ENCODE measurements at places on chromosomes 1 and 21.

GRCh38 chr1:226702318-226702956 is 36.6 kb downstream of the ITPKB start:
- DNase-seq = no peak

DNA sequence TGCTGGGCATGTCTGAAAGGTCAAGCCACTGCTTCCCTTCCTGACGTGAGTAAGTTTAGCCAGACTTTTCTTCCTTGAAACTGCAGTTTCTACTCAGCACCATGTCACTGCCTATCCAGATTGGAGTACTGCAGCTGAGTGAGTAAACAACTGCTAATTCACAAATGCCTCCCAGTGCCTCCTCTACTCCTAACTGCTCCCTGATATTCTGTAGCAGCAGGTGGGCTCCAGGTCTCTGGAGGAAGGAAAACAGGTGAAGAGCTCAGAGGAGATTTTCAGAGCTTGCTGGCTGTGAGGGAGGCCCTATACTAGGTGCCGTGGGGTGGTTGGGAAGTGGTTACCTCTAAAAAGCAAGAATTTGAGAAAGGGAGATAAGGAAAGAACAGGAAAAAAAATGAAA is 96.5 kb downstream of the KIF14 start:
- DNase-seq = no peak

DNA sequence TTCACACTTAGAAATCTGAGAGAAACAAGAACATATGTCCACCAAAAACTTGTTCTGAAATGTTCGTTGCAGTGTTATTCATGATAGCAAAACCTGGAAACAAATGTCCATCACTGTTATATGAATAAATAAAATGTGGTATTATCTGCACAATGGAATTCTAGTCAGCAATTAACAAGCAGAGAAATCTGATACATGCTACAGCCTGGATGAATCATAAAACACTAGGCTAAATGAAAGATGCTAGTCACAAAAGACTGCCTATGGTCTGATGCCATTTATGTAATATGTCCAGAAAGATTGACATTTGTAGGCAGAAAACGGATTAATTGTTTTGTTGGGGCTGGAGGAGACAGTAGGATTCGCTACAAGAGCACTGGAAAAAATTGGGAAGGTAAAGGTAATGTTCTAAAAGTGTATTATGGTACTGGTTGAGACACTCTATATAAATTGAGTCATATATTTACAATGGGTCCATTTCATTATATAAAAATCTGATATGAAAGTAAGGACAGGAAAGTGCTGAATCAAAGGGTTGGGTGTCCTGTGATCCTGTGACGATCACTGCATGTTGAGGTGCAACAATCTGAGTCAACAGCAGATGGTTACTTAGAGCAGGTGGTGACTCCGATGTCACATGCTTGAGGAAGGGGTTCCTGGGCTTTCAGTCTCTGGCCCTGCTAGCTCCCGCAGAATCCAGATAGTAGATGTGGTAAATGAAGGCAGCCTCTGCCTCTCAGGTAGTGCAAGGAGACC is 102.1 kb upstream of the NBPF4 start:
- DNase-seq = no peak

DNA sequence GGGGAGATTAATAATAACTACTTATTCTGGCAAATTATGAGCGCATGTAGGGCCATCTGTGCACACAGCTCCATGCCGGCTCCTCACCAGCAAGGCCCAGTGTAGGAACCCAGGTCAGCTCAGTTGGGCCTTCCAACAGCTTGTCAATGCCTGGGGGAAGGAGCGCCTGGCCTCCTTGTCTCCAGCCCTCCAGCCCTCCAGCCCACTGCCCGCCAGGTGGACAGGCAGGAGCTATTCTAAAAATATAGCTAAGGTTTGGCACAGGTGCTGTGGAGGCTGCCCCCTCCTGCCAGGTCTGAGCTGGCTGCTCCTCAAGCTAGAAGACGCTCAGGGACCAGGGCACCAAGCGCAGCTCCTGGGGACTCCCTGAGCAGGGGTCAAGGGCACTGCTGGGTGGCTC is 85.7 kb downstream of the GRIK3 start:
- no peak for DNase-seq

DNA sequence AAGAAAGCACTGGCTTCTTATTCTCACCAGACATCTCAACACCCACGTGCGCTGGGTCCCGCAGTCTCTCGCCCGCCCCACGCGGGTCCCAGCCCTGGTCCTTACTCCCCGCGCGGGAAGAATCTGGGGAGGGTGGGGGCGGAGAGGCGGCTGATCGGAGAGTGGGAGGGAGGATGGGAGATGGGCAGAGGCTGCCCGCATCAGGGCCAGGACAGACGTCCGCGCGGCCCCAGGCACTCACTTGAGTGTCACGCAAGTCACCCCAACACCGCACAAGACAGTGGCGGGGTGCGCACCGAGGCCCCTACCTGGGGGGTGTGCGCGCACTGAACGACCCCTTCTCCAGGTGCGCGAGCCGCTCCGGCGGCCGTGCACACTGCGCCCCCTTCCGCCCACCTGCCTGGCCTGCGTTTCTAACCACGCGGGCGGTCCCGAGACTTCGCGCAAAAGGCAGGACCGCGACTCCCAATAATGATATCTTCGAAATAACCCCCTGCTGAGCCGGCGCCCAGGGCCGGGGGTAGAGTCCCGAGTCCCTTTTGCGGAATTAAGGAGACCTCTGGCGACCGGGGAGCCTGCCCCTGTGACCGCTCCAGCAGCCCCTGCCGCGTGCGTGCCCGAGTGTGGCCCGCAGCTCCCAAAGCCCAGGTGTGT is 6.0 kb upstream of the SIM2 start:
- DNase-seq = no peak

GRCh38 chr1:38006008-38006828 is 904 bp upstream of the FHL3 start:
- no peak for DNase-seq

GRCh38 chr1:8423692-8424538 is 106.0 kb downstream of the SLC45A1 start:
- DNase-seq = no peak

GRCh38 chr1:27609210-27609555 is 5.2 kb upstream of the AHDC1 start:
- DNase-seq = no peak

- no peak for DNase-seq
Measured at GRCh38 chr1:211340622-211341507, 14.2 kb downstream of the TRAF5 start.
